ENCODE measurements at places on chromosomes 2 and 18. TPM values are rescaled to one million over a fixed set of nuclear protein-coding genes. Genes with fewer than 3 reads are reported as not detected.

Gene CHRND
- not detected for total RNA-seq

Gene ST8SIA3
- total RNA-seq, result 1.2 TPM

DNA sequence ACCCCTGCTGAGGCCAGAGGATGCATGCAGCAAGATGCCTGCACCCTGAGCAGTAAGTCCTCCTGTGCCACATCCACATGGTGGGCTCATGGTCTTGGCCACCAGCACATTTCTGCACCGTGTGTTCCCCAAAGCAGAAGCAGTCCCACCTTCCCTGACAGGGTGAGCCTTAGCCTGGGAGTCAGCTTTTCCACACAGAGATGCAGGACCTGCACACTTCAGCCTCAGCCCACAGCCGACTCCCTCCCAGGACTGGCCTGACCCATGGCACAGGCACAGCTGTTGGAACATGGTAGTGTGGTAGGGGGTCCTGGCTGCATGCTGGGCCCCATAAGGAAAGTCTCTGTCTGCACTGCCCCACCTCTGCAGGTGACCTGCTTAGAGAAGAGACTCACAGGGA lies 5.0 kb downstream of the SNED1 start:
- H3K27me3 ChIP-seq, result peaks cover 39% of the 10 kb centered on the region
- DNase-seq, result no peak
- H3K36me3 ChIP-seq, result no peaks in the 10 kb centered on the region
- no peaks in the 10 kb centered on the region for H3K4me1 ChIP-seq
- no peak overlapping the region for H3K4me3 ChIP-seq
- no peak overlapping the region for H3K27ac ChIP-seq

- no peaks in the 10 kb centered on the region for H3K27me3 ChIP-seq
- H3K36me3 ChIP-seq, result no peaks in the 10 kb centered on the region
- no peak for DNase-seq
- H3K27ac ChIP-seq, result no peak overlapping the region
- no peak overlapping the region for H3K4me3 ChIP-seq
These were observed 124.6 kb downstream of the TMEFF2 start for GRCh38 chr2:192070099-192070498.

DNA sequence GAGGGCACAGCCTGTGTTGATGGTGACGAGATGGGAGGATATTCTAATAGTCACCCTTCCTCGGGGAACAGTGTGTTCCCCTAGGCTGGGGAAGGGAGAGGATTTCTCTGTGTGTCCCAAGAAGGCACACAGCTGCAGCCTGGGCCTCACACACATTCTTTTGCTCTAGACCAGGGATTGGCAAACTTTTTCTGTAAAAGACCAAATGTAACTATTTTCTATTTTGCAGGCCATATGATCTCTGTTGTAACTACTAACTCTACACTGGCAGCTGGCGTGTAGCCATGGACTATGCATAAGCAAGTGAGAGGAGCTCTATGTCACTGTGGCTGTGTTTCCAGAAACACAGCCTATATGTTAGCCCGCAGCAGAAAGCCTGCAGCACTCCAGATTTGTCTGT lies 65.8 kb downstream of the ARHGAP28 start:
- H3K4me3 ChIP-seq, result no peak overlapping the region
- H3K36me3 ChIP-seq, result no peaks in the 10 kb centered on the region
- H3K27ac ChIP-seq, result no peak overlapping the region
- no peak for DNase-seq
- no peaks in the 10 kb centered on the region for H3K4me1 ChIP-seq

DNA sequence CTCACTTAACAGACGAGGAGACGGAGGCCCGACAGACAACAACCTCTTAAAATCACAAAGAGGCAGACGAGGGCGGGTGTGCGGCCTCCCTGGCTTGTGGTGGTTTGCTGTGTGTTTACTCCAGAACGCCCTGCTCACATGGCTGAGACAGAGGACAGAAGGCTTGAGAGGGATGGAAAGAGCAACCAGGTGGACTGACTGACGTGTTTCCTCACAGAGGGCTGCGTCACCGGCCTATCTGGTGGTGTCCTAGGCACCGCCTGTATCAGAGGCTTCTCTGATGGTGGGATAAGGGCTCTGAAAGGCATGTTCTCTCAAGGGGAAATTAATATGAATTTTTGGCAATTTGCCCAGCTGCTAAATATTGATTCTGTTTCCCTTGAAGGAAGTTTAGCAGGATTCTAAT lies 47.0 kb upstream of the RALBP1 start:
- H3K36me3 ChIP-seq, result no peaks in the 10 kb centered on the region
- H3K4me1 ChIP-seq, result peaks cover 5% of the 10 kb centered on the region
- no peaks in the 10 kb centered on the region for H3K27me3 ChIP-seq
- no peak overlapping the region for H3K4me3 ChIP-seq
- no peak overlapping the region for H3K27ac ChIP-seq
- DNase-seq, result no peak

- H3K27ac ChIP-seq, result no peak overlapping the region
- DNase-seq, result no peak
These were observed 261.1 kb upstream of the RAB12 start for GRCh38 chr18:8348051-8348720.

- H3K4me3 ChIP-seq, result no peak overlapping the region
- no peak overlapping the region for H3K27ac ChIP-seq
- peaks cover 17% of the 10 kb centered on the region for H3K4me1 ChIP-seq
These were observed 65.6 kb downstream of the CACNB4 start for GRCh38 chr2:152033011-152033925.

GRCh38 chr18:6069539-6069938 lies 174.2 kb upstream of the TMEM200C start:
- H3K36me3 ChIP-seq, result no peaks in the 10 kb centered on the region
- no peak overlapping the region for H3K27ac ChIP-seq
- H3K4me1 ChIP-seq, result no peaks in the 10 kb centered on the region
- H3K27me3 ChIP-seq, result no peaks in the 10 kb centered on the region
